Activated CD4-positive, alpha-beta T cell treated with anti-CD3 and anti-CD28 coated beads, Interleukin-2, Interleukin-4, amounts not matched to agents 100 ng/mL and 50 ng/mL, durations not matched to agents 16 hours and 8 hours (primary cell): ENCODE measurements at places on chromosomes 11 and 22.

- no peak for DNase-seq
These were observed 22.3 kb downstream of the TPST2 start for GRCh38 chr22:26567610-26568009.

DNA sequence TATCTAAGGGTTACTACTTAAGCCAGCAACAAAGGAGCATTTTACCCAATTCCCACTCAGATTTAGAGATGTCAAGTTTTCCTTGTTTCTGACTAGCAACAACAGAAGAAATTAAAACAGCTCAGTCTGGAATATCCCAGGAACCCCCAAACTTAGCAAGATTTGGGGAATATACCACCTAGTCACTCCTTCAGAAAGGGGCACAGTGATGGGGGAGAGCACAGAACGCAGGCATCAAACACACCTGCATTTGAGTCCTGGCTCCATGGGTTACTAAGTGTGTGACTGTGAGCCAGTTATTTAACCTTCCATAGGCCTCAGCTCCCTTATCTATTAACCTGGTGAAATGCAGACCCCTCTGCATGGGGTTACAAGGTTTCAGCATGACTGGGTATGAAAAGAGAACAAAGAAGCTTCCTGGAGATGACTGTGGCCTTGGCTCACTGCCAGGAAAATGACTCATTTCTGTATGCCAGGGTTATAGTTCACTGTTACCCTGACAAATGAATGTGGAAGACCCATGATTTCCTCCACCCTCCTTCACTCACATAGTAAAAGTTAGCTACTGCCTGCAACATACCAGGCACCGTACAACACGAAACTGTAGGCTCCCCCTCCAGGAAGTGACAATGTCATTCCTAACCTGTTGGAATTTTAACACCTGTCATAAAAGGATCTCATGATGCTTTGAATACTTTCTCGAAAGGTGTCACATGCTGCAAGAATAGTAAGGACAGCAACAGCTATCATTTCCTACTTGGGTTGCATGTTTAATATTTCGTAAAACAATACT, 79.6 kb downstream of the ME3 start:
- peak; percentile 98 for DNase-seq

DNA sequence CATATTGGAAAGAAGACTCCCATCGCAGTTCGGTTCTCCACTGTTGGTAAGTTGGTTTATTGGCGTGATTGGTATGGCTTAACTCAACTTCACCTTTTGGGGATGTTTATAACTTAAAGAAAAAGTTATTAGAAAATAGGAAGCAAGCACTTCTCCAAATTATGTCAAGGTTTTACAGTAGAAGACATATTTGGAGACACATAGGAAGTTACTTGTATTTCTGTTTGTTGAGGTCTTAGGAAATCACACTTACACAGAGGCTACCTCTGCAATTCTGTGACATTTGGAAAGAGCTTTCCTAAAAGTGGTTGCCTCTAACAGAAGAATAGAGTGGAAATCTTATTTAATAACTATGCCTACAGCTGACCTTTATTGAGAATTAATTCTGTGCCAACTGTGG, 12.3 kb downstream of the CAT start:
- DNase-seq, result no peak

DNA sequence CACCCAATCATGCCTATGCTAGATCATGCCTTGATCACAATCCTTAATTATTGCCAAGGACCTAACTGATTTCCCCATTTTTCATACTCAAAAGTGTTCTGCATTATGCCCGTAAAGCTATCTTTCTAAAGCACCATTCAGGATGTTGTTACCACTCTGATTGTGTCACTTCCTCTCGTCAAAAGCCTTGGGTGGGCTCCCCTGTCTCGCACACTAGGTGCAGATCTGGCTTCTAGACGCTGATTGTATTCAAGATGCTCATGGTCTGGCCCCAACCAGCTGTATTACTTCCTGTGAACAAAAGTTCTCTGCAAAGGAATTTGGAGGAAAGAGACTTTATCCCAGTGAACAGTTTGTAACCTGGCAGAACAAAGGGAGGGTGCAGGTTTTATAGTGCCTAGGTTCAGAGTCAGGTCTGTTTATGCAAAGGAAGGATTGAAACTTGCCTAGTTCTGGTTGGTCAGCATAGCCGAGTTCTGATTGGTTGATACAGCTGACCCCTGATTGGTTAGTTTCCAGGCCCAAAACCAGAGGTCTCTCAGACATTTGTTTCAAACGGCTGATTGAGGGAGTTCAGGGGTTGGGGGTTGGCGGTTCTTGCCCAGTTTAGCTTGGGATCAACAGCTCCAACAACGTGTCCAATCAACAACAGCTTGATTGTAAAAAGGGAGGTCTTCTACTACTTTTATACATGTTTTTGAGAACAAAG, 25.4 kb downstream of the ATG13 start:
- no peak for DNase-seq

DNA sequence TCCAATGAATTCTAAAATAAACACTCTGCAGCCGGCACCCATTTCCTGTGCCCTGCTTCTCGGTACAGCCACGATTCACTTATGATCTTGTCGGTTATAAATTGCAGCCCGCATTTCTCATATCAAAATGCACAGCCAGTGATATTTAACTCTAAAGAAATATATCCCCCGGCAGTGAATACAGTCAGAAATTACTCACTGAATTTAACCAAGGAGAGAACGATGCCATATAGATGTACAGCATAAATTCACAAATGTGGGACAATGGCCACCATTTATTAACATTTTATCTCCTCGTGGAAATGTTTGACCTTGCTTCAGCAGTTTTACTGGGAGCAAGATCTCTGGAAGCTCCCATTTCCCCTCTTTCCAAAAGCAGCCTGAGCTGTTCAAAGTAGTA, 1517.8 kb downstream of the BRD1 start:
- no peak for DNase-seq

DNA sequence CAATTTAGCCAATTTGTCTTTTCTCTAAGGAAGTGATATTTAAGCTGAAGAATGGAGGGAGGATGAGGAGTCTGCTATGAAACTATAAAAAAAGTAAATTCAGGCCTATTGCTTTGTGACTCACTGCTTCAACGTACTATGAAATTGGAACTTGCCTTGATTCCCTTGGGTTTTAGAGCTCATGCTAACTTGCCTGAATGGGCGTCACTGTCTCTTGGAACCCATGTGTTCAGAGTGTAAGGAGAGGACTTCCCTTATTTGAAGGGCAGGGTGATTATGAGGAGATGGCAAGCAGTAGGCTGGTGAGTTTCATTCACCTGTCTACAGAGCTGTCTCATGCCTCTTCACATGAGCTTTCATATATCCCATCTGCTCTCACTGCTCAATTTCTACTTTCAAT, 28.7 kb upstream of the WT1 start:
- no peak for DNase-seq

- DNase-seq, result peak; percentile 15
These were observed 7.3 kb downstream of the CABP7 start for GRCh38 chr22:29727131-29727523.

DNA sequence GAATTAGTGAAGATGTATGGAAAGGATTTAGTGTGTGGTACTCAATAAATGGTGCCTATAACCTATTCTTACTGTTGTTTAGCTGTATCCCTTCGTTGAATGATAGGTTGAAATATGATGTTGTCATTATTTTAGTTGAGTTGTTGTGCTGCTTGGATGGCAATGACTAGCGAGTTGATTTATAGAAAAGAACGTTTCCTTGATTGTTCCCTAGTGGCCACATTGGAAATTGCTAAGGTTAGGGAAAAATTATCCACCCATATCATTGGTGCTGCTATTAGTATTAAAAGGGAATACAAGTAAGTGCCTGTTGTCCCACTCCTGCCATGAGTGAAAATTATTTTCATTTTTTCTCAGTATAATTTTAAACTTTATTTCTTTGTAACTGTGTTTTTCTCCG, 14.5 kb downstream of the EMSY start:
- DNase-seq, result no peak

- DNase-seq, result no peak
These were observed 7.3 kb upstream of the APOL4 start for GRCh38 chr22:36208914-36209313.

GRCh38 chr22:49112176-49112575, 715.5 kb downstream of the BRD1 start:
- no peak for DNase-seq

- DNase-seq, result no peak
These were observed 144.8 kb downstream of the CRYBB2 start for GRCh38 chr22:25364281-25364680.

GRCh38 chr11:106276859-106277436, 199.5 kb downstream of the AASDHPPT start:
- DNase-seq, result no peak

DNA sequence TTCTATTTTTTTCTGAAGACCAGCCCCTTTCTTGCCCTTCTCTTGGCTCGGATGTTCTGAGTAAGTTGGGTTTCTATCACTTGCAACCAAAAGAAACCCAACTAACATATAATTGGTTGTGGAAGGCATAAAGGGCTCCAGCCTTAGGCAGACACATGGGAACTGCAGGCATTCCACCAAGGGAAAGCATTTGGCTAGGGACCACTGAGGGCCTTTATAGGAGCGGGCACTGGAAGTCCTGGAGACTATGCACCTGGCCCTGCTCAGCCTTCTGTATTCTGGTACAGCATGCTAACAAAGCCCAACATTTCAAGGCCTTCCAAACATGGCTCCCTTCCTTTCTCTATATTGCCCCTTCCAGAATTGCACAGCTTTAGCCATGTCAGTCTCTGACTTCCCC, 17.6 kb upstream of the LMO1 start:
- no peak for DNase-seq

- no peak for DNase-seq
These were observed 97.0 kb downstream of the FAM181B start for GRCh38 chr11:82636615-82637014.

DNA sequence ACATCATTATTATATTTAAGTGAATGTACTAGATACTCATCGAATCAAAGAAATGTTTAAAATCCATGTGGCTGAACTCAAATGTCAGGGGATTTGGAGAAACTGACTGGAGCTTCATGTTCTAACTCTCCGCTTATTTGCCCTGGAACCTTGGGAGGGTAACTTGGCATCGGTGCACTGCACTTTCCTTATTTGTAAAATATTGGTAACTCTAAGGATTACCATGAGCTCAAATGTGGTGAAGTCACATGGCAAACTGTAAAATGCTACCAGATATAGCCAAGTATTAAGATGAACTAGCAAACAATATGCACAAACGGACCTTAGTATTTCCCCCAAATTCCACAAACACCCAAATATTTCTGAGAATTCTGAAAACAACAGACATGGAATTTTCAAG, 75.6 kb downstream of the ETS1 start:
- DNase-seq, result no peak

GRCh38 chr11:111336582-111337256, 38.4 kb downstream of the POU2AF3 start:
- no peak for DNase-seq

- no peak for DNase-seq
These were observed 867.2 kb upstream of the RAG2 start for GRCh38 chr11:37465221-37465620.

GRCh38 chr11:78363024-78363619, 54.5 kb downstream of the GAB2 start:
- no peak for DNase-seq

DNA sequence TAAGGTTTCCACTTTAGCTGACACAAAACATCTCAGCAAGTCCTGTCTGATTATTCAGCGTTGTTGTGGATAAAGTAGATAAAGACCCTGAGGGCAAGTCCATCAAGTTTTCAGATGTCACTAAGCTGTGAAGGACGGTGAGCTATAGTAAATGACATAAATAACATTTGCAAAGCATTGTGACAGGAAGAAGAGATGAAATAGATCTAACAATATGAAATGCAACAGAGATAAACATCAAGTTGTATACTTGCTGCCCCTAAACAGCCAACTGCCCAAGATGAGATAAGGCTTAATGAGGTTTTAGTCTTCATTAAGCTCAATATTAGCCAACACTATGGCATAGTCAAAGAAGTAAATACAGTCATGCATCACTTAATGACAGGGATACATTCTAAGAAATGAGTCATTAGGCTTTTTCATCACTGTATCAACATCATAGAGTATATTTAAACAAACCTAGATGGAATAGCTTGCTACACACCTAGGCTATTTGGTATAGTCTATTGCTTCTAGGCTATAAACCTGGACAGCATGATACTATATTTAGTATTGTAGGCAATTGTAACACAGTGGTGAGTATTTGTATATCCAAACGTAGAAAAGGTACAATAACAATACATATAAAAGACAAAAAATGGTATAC, 625.1 kb upstream of the ANO5 start:
- DNase-seq, result no peak

DNA sequence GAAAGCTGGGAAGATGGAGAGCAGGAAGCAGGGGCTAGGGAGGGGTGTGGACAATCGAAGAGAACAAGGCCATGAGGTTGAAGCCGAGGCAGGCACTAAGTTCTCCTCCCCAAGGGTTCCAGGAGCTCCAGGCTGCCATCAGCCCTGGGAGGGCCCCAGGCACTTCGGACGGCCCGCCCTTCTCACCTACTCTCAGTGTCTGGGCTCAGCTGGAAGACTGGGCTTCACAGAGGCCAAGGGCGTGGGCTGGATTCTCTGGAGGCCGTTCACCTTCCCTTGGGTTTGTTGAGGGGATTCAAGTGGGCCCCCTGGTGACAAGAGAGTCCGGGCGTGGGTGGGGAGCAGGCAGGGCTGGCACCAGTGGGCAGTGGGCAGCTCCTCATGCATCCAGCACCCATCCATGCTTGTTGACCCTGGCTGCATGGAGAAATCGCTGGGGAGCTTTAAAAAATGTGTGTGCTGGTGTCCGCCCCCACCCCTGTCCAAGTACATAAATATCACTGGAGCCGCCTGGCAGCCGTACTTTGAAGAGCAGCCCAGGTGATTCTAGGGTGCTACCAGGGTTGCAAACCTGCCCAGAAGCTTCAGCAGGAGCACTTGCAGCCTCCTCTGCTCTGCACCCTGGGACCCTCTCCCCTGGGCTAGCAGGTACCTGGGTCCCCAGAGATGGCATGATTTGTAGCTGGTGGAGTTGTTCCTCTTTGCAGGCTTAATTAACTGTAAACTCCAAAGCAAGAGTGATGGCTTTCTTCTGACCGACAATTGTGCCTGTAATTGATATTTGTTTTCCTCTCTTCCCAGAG, 74.3 kb downstream of the RTL6 start:
- DNase-seq, result no peak

GRCh38 chr22:45598596-45599217, 72.9 kb upstream of the ATXN10 start:
- DNase-seq, result no peak
